ENCODE measurements at places on chromosomes 2 and 18.

GRCh38 chr2:138245310-138245709 is 256.3 kb upstream of the SPOPL start:
- H3K4me3 ChIP-seq, result no peak overlapping the region
- no peak for DNase-seq
- no peaks in the 10 kb centered on the region for H3K4me1 ChIP-seq
- H3K27ac ChIP-seq, result no peak overlapping the region
- no peaks in the 10 kb centered on the region for H3K27me3 ChIP-seq

- H3K27ac ChIP-seq, result no peak overlapping the region
- no peaks in the 10 kb centered on the region for H3K36me3 ChIP-seq
- no peaks in the 10 kb centered on the region for H3K4me1 ChIP-seq
- no peak for DNase-seq
These were observed 69.5 kb upstream of the SPTBN1 start for GRCh38 chr2:54386585-54386984.

DNA sequence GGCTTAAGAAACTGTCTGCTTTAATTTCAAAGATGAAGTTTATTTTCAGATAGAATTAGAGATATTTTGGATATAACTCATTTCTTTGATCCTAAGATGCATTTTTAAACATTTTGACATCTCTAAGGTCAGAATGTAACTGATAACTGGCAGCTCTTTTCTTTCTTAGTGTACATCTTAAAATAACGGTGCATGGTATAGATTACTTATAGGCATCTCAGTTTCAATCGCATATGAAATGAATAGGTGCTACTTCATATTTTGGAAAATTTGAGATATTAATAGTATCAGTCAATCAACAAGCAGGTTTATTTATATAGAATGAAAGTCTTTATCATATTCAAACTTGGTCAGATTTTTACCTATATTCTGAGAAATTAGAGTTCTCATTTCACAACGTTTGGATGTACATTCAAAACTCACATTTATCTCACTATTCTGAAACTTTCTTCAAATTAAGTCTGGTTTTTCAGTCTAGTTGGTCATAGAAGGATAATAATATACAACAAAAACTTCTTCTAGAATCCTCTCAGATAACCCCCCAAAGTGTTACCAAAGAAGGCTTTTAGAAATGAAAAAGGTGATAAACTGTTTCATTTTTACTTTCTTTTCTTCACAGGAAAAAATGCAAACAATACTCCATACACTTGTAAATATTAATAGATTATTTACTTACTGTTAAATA is 122.8 kb upstream of the WDSUB1 start:
- H3K27ac ChIP-seq, result no peak overlapping the region
- no peak for DNase-seq
- no peaks in the 10 kb centered on the region for H3K27me3 ChIP-seq
- no peak overlapping the region for H3K4me3 ChIP-seq
- peaks cover 21% of the 10 kb centered on the region for H3K36me3 ChIP-seq

DNA sequence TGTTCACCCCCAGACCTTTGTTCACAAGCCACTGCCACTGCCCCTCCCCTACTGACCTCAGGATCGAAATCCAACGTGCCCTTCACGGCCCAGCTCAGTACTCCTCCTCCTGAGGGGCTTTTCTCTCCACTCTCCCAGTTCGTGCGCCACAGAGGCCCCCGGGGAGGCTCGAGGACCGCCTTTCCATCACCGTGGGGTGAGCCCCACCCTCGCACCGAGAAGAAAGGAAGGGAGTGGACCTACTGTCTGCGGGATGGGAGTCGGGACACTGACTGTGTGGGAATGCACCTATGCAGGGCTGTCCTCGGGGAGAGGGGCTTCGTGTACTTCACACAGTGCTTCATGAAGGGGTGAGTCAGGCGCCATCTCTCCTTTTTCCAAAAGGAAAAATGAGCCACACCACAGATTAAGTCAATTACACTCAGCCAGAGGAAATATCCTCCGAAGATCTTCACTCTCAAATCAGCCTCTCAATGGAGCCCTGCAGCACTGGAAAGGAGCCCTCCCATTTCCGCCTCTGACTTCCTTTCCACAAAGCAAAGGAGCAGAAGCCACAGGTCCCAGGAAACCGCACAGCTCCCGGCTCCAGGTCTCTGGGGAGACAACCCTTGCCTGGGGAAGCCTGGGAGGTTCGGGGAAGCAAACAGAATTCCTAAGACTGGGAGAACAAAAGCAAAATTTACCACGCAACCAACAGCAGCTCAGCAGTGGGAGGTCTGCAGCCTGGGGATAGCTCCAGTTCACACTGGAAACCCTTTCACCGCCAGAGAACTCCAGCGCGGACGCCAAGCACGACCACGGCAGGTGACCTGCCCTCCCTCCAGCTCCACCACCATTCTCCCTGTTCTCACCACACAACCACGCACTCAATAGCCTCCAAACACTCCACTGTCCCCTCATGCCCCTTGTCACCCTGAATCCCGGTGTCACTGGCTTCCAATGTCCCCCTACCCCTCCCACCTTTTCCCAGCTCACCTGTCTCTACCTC is 21.6 kb downstream of the ADCY3 start:
- no peaks in the 10 kb centered on the region for H3K4me1 ChIP-seq
- H3K27me3 ChIP-seq, result no peaks in the 10 kb centered on the region

- no peak overlapping the region for H3K4me3 ChIP-seq
- DNase-seq, result no peak
- H3K27ac ChIP-seq, result no peak overlapping the region
- no peaks in the 10 kb centered on the region for H3K27me3 ChIP-seq
- H3K4me1 ChIP-seq, result no peaks in the 10 kb centered on the region
- no peaks in the 10 kb centered on the region for H3K36me3 ChIP-seq
These were observed 63.8 kb downstream of the PDE11A start for GRCh38 chr2:178008636-178009289.

DNA sequence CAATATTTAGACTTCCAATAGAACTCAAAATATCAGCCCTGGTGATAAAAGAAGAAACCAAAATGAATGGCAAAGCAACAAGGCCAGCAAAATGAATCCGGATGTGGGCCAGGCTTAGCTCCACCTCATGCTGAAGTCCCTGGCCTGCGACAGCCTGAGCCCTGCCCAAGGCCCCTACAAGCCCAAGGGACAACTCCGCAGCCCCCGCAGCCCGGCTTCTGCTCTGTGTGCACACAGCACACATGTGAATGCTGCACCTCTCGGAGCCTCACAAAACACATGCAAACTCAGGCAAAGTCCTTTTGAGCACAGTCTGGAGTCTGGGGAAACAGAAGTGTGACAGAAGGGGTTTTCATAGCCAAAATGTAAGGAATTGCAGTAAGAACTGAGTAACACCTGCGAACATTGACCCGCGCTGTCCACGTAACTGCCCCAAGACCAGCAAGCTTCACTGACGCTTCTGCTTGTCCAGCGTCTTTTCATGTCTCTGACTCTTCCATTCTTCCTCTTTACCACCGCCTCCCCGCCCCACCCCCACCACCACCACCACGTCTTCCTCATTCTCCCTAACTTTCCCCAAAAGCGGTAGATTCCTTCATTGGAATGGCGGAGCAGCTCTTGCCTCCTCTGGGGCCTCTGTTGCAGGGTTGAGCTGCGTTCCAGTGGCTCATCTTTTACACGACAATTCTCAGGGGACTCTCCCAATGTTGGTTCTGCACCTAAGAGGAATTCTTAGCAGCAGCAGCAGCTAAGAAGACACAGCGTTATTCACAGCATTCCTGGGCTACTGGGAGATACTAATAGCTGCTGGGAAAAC is 136.4 kb upstream of the COPS8 start:
- no peak overlapping the region for H3K4me3 ChIP-seq
- peaks cover 4% of the 10 kb centered on the region for H3K27me3 ChIP-seq
- no peak overlapping the region for H3K27ac ChIP-seq
- no peak for DNase-seq

GRCh38 chr2:9764153-9764778 is 79.0 kb upstream of the TAF1B start:
- no peaks in the 10 kb centered on the region for H3K36me3 ChIP-seq
- DNase-seq, result no peak
- peaks cover 3% of the 10 kb centered on the region for H3K27me3 ChIP-seq
- peak overlapping the region; percentile 19 for H3K27ac ChIP-seq

DNA sequence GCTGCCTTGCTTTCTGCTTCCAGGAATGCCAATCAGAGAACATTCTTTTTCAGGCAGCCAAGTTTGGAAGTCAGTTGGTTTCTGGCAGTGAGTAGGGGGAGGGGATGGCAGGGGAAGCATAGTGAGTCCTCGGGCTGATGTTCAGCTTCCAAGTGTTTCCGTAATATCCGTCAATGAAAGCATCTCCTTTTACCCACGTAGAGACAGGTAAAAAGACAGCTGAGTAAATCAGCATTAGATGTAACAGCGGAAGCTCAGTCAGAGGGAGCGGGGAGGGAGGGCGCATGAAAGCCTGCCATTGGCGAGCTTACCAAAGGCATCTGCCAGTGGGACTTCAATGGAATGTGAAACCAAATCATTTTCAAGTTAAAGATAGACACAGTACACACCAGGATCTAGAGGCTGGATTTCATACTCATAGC is 117.1 kb upstream of the DTNA start:
- no peak overlapping the region for H3K4me3 ChIP-seq
- no peak for DNase-seq
- H3K27me3 ChIP-seq, result no peaks in the 10 kb centered on the region
- H3K4me1 ChIP-seq, result no peaks in the 10 kb centered on the region
- H3K27ac ChIP-seq, result no peak overlapping the region

- peaks cover 58% of the 10 kb centered on the region for H3K36me3 ChIP-seq
- H3K27ac ChIP-seq, result no peak overlapping the region
- H3K4me3 ChIP-seq, result no peak overlapping the region
- peaks cover 4% of the 10 kb centered on the region for H3K4me1 ChIP-seq
- no peaks in the 10 kb centered on the region for H3K27me3 ChIP-seq
These were observed 55.2 kb downstream of the TRAPPC12 start for GRCh38 chr2:3434654-3435053.

DNA sequence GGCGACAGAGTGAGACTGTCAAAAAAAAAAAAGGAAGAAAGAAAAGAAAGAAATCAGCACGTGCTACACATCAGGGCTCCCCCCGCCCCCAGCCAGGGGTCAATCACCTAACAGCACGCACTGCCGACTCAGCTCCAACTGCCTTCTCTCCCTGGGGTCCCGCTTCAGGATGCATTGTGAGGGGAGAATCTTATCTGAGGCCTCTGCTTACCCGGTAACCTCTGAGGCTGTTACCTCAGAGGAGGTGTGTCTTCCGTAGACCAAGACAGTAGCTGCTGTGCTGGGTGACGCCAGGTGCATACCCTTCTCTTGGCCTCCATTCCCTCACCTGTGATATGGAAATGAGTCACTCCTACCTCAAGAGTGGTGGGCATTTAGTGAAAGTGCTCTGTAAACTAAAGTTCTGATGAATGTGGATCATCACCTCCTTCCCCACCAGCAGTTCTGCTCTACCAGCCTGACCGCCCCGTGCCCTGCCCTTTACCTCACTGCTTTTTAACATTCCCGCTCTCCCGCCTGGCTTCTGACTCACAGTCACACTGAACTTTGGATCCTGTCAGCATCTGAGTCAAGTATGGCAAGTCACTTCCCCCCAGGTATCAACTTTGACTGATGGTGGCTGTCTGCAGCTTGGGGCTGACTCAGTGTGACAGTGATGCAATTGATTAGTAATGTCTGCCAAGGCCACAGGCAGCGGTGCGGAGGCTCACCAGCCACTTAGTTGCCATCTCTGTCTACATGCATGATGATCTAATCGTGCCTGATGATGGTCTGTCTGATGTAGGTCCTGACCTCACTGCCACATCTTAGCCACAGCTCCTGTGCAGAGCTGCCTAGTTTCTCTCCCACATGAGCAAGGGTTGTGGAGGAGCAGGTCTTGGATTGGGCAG is 20.1 kb downstream of the ARID5A start:
- DNase-seq, result peak; percentile 72
- H3K4me3 ChIP-seq, result no peak overlapping the region
- no peaks in the 10 kb centered on the region for H3K27me3 ChIP-seq

DNA sequence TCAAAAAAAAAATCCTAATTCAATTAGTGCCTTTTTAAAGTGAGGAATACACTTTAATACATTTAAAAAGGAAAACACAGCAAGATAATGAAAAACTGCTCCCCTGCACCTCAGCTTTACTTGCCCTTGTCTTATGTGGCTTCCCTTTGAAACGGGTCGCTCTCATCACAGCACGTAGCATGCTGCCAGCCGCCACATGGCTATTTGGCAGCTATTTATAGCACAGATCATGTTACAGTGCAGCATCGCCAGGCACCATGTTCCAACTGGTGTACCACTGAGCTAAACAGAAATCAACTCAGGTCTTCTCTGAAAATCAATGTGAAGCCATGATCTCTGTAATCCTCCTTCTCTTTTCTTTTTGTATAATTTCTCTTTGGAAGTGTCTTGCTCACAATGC is 65.1 kb downstream of the TMEM182 start:
- H3K36me3 ChIP-seq, result no peaks in the 10 kb centered on the region
- DNase-seq, result no peak
- no peaks in the 10 kb centered on the region for H3K27me3 ChIP-seq
- H3K4me3 ChIP-seq, result no peak overlapping the region

- DNase-seq, result no peak
- H3K4me1 ChIP-seq, result peaks cover 15% of the 10 kb centered on the region
- no peaks in the 10 kb centered on the region for H3K36me3 ChIP-seq
- H3K27me3 ChIP-seq, result no peaks in the 10 kb centered on the region
These were observed 252.4 kb upstream of the SLC39A10 start for GRCh38 chr2:195404651-195405050.

DNA sequence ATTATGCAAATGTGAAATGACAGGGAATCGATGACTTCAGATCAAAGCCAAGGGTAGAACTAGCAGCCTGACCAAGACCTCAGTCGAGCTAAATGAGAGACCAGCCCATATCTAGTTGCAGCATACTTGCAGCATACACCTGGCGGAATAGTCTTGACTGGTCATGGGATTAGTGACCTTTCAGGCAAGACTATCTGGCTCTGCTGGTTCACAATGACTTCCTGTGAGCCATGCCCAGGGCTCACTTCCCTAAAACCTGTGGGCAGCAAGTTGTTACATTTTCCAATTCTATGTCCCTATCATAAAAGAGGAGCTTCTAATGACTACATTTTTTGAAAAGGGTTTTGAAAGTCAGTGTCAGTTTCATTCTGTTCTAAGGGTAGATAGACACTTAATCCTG is 1624.9 kb upstream of the CELF4 start:
- no peaks in the 10 kb centered on the region for H3K27me3 ChIP-seq
- H3K4me1 ChIP-seq, result no peaks in the 10 kb centered on the region
- no peak overlapping the region for H3K27ac ChIP-seq
- no peak for DNase-seq
- no peak overlapping the region for H3K4me3 ChIP-seq

- peak within 1 kb of the TSS; percentile 38 for H3K27ac ChIP-seq
- peaks cover 27% of the 10 kb centered on the region for H3K4me1 ChIP-seq
- H3K4me3 ChIP-seq, result peak within 1 kb of the TSS; percentile 47
- no peaks in the 10 kb centered on the region for H3K27me3 ChIP-seq
- peaks cover 53% of the 10 kb centered on the region for H3K36me3 ChIP-seq
These were observed at the start of gene DQX1 for GRCh38 chr2:74525717-74526648. TSS of gene DQX1 (minus strand) at chr2:74526231. CDS start at chr2:74525729, 502 bp downstream.

DNA sequence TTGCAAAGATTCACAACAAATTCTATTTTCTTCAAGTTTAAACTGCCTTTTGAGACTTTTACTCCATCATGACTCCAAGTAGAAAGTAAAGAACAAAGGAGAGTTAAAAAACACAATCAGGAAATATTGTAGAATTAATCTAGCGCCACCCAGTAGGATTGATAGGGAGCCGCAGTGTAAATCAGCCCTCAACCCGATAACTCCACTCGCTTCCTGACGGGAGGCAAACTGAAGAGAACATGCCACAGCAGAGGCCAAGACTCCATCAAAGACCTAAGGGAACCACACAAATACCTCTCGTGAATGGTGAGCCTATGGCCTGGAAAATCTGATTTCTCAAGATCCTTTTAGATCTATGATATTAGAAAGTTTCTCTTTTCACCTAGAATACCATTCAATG is 319.0 kb downstream of the STK39 start:
- no peak overlapping the region for H3K4me3 ChIP-seq
- DNase-seq, result no peak
- no peak overlapping the region for H3K27ac ChIP-seq
- H3K36me3 ChIP-seq, result no peaks in the 10 kb centered on the region

Data from activated T-cell treated with anti-CD3 and anti-CD28 coated beads, Interleukin-2, amount 50 U/mL, for 24 hours (primary cell).